Progenitor cell of endocrine pancreas (in vitro differentiated cells): ENCODE measurements at places on chromosomes 2 and 18. TPM values are rescaled to one million over a fixed set of nuclear protein-coding genes. Genes with fewer than 3 reads are reported as not detected.

The ASXL3 gene
- total RNA-seq = 18.0 and 23.0 TPM in 2 replicates

The ABCG8 gene
- total RNA-seq = not detected in 2 replicates

DNA sequence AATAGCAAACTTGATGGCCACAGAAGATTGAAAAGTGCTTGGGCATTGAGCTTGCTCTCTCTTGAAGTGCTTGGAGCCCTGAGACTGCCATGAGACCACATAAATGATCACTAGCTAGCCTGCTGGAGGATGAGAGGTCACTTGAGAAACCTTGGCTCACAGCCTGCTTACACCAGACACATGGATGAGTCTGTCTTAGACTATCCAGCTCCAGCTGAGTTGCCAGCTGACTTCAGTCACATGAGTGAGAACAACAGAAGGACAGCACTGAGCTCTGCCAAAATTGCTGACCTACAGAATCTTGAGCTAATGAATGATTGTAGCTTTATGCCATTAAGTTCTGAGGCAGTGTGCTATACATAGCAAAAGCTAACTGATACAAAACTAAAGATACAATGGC, 18.1 kb downstream of the NABP1 start:
- DNase-seq = no peak

DNA sequence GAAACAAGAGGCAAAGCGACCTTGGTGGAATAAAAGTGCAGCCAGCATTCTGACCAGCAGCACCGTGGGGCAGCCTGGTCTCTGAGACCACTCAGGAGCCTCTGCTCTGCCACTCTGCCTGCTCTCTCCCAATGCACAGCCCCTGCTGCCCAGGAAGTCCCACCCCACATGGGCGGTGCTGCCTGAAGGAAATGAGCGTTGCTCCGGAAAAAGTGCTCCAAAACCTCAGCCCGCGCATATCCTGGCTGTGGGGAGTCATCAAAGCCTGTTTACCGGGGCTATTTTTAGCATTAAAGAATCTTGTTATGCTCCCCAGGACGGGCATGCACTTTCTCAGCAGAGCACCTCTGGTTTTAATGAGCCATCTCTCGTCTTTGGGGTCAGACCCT, 54.5 kb downstream of the EPAS1 start:
- no peak for DNase-seq

DNA sequence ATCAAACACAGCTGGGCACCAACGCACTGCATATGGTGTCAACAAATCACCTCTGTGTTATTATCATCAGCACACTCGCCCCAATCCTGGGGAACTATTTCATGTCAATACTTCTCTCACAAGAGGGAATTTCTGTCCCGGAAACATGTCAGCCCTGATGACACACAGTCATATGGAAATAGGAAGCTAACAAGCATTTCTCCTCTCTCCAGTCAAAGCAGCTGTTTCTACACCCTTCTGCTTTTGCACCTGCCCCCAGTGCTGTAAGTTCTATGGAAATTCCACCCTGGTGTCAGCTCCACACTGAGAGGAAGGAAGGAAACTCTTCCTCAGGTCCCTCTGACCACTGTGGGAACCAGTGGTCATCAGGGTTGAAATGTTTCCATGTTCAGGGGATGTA, 447.6 kb upstream of the ID2 start:
- DNase-seq = no peak

DNA sequence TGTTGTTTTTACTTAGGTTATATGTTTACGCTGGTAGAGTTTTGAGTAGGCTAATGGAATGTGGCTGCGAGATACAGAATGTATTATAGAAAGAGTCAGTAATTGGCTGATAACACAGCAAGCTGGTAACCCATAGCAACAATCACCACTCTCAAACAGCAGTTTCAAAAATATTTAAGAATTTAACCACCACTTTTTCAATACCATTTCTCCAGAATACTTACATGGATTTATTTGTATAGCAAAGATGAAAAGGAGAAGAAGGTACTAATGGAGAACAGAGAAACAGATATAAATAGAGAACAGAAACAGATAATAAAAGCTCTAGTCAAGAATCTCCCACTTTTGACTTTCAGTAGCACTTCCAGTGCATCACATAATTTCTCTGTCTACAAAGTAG, 188.3 kb upstream of the SLC39A10 start:
- DNase-seq = no peak

The KRTCAP3 gene
- total RNA-seq = 15.4 and 17.1 TPM in 2 replicates

- DNase-seq = no peak
These were observed 54.2 kb upstream of the ID2 start for GRCh38 chr2:8627692-8628085.
